ENCODE measurements at places on chromosomes 3 and 15.

DNA sequence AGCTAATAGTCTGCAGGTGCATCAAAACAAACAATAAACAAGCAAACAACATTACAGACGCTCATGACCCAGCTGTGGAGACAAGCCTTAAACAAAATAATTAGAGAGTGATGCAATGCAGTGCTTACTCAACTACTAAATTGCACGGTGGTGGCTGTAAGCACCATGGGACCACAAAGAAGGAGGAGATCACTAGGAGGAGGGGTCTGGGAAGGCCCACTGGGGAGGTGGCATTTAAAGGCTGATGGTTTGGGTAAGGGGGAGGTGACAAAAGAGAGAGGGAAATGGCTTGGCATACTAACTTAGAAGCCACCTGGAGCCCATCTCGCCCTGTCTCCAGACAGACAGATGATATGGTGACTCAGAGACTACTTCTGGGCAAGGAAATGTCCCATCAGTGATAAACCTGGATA, 516.7 kb downstream of the FOXP1 start:
- DNase-seq, result no peak

GRCh38 chr15:27842526-27842925, 256.6 kb downstream of the OCA2 start:
- DNase-seq, result no peak

DNA sequence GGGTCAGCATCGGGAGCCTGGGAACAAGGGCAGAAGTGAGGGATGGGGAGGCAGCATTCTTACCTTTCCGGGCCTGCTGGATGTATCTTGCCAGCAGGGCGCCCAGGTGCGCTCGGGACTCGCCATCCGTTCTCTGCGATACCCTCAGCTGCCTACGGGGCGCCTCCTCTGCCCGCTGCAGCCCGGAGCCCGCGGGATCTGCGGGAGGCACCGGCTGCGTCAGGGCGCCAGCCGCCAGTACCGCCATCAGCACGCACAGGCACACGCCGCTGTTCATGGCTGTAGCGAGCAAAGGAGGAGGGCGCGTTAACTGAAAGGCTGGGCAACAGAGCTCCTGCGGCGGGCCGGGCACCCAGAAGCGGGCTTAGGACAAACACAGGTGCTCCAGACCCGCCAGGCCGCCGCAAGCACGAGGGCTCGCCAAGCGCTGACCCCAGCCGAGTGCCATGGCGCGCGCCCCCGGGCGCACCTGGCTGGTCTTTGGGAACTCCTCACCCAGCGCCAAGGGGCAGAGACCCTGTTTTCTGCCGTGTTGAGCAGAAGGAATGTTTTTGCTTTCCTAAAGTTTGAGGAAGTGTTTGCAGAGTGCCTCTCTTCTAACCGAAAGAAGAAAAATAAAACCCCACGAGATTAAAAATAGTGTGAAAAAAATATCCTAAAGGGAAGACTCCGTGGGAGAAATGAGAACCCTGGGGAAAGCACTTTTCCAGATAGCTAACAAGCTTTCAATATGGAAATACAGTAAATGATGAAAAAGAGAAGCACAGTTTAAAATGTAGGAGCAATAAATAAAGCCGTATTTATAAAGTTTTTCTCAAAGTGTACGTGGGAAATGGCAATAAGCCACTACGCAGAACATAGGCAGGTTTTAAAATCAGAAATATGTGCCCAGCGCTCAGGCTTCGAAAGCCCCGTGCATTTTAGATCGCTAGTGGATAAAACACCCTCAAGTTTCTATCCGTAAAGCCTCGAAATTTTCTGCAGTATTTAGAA, 2.3 kb downstream of the CCK start:
- peak; percentile 34 for DNase-seq

DNA sequence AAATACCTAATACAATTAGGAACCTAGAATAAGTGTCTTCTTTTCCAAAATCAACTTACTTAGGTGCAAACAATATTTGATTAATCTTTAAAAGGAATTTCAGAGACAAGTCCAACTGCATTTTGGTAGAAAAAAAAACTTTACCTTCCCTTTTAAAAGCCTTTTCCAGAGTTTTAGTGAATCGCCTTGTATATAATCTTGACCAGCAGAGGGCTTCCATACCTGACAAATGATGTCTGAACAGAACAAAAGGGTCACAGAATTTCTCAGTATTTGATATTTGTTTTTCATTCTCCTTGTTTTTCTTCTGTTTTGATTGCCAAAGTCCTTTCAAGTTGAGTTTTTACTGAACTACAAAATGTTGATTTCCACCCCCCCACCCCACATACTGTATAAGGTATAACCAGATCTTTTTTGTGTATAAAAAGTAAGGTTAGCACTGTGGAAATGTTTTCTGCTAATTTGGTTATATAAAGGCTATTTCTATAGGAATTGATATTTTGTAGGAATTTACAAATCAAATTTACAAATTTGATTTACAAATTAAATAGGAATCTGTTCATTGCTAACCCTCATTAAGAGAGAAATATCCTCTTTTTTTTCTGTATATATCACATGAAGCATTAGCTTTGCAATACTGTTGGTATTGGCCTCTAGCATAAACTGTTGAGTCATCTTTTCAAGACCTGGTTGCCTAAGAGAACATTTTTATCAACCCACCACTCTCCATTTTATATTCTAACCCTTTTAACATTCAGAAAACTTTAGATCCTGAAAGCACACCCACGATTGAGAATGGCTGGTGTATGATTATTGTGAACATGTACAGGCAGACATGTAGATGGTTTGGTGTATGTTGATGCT, 464.1 kb upstream of the RARB start:
- no peak for DNase-seq

DNA sequence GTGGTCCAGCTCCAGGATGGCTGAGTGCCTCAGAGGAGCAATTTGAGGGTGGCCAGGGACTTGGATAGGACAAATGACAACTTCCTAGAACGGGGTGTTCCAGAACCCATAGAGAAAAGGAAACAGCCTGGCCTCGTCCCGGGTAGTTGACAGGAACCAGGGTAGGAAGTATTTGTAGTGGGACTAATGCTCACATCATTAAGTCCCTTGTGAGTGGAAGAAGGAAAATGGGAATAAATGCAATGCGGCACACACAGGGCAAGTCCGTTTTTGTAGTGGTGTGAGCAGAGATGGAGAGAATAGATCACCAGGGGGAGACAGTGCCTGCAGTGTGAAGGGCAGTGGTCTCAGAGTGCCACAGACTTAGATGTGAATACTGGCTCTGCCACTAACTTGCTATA, 19.6 kb downstream of the TIMP4 start:
- peak; percentile 41 for DNase-seq

GRCh38 chr3:35223632-35224394, 415.5 kb upstream of the ARPP21 start:
- no peak for DNase-seq

DNA sequence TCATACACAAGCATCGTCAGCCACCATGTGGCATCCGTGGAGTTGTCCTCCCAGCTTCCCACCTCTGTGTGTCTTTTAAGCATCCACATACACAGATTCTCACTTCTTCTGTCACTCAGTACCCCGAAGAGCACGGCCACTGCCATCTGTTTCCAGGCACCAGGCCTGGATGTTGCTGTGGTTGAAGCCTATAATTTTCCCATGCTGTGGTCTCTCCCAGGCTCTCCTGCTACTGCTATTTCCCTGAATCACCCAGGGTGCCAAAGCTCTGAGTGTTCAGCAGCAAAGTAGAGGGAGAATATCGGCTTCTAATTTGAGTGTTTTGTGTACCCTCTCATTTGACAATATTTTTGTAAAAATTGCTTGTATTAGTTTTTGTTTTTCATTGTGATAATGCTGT, 265.7 kb downstream of the DIPK2A start:
- no peak for DNase-seq

- DNase-seq, result no peak
These were observed 235.7 kb upstream of the ATP10A start for GRCh38 chr15:26098801-26099200.

GRCh38 chr3:39383045-39383880, at the start of gene SLC25A38:
Gene SLC25A38, plus strand, starts transcription at chr3:39383370. Its CDS starts 355 bp downstream, at chr3:39383725.
- peak; percentile 87 for DNase-seq

DNA sequence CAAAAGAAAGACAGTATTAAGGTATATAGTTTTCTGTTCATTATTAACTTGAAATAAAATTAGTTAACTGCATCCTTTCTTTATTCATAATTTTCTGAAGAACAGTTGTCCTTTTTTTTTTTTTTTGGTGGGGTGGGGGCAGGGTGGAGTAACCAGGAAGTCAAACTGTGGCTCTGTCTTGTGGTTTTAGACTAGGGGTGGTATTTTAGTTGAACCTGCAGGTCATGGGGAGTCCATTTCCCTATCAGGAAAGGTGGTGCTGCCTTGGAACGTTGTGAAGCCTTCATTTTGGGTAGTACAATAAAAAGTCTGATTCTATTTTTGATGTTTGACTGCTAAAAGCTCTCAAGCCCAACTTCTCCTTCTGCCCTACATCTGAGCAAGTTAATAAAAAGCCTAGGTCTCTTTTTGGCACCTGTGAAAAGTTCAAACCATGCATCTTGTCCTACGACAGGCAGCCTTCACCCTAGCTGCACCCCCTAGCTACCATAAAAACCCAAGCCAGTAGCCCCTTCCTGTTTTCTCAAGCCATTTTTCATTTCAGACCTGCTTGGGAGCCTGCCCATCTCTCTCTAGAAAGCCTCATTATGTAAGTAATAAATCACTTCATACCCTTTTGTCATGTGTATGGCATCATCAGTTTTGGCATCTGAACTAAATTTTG, 31.2 kb upstream of the RIOX2 start:
- DNase-seq, result no peak

GRCh38 chr3:77041811-77042210, 1.9 kb downstream of the ROBO2 start:
- DNase-seq, result no peak

DNA sequence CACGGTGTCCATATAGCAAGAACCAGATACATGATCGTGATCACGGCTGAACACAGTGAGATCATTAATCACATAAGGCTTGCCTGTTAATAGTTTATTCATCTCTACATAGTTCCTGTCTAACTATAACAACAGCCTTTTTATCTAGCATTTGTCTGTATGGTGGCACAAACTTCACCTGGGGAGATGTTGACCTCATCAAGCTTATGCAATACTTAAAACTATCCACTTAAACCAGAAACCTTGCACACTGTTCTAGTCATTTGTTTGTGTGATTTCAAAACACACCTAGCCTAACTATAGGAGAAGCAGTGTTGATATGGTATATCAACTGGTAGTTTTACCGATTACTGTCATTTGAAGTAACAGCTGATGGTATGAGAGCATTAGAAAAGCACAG, 124.8 kb downstream of the VPS13C start:
- DNase-seq, result no peak

DNA sequence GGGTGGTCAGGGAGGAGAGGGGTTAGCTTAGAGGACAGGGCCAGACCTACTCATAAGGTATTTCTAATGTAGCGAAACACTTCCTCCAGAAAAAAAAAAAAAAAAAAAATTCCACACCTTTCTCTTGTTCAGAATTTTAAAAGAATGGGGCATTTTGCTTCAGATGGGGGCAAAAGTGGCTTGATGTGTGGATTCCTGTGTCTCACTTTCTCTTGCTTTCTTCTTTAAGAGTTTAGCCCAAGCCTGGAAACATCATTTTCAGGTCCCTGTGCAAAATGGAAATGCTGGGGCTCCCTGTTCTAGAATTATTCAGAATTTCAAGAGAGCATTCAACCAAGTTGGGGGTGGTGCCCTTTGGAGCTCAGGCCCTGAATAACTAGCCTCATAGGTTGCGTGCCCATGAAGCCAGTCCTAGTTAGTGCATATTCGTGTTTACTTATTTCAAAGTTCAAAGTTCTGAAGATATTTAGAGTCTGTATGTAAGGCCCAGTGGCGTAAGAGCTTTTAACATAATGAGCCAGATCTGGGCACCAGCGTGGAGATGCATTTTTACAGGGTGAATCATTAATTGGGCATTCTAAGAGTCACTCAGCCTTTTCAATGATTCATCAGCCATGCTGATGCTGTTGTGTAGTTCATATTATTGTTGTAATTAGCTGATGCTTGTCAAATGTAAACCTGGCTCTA, 104.5 kb downstream of the RPLP1 start:
- no peak for DNase-seq

- DNase-seq, result no peak
These were observed 31.1 kb downstream of the TMEM212 start for GRCh38 chr3:171874251-171874681.

DNA sequence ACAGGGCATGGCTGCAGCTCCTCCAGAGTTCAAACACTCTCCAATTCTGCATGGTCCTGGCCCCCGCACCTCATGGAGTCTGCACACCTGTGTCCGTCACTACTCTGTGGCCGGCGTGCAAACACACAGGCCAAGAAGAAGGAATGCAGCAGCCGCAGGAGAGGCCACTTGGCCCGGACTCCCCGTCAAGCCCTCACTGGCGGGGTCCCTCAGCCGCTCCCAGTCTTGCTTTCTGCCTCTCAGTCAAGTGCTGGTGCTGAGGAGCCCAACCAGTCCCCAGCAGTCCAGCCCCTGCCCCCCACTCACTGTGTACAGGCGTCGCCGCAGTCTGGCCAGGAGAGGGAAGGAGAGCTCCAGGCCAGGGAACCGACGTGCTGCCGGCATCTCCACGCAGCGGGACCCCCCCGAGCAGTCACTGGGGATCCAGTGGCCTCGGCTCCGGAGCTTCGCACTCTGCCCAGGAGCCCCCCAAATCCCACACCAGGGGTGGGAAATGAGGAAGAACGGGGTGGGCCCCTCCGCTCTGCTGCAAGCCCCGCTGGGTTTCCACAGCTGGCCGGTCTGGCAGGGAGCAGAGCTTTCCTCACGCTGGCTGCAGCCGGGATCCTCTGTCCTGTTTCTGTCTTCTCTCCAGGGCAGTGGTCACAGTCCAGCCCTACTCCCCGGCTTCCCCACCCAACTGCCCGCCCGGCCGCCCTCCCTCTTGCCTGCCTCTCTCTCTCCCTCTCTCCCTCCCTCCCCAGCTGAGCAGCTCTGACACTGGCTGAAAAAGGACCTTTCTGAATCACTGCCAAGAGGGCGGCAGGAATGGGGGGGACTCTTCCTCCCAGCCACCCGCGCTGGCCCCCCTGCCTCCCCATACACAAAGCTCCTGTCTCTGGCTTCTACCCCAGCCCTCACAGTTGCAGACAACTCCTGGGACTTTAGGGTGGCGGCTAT, 16.0 kb downstream of the TNK2 start:
- DNase-seq, result no peak

DNA sequence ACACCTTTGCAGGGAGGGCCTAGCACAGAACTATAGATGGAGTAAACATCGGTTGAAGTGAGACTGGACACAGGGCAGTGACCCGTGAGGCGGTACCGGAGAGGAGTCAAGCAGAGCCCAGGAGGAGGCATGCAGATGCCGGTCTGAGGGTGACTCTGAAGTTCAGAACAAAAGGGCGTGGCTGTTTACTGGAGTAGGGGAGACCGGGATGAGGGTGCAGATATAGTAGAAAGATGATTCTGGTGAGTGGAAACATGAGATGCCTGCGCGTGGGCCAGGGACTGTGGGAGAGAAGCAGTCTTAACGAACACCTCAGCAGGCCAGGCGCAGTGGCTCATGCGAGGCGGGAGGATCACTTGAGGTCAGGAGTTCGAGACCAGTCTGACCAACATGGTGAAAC, 113.1 kb downstream of the NSMCE3 start:
- no peak for DNase-seq

DNA sequence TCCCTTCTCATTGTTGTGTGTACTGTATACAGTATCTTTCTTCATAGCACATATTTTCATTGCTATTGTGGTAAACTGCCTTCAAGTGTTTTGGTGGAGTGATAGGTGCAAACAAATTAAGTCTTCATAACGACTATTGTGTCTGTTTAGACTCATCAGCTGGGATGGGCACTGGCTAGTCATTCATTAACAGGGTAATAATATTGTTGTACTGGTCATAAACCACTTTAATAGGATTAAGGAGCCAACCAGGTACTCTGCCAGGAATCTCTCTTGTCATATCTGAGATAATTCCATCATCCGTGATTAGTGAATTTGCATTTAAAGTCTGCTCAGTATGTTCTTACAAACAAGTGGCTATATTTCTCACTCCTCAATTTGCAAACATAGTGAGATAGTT, 10.2 kb upstream of the TMEM45A start:
- DNase-seq, result no peak

GRCh38 chr3:120791913-120792312, 49.4 kb downstream of the GTF2E1 start:
- DNase-seq, result no peak
